ENCODE measurements at places on chromosomes 1 and 21.

GRCh38 chr21:28485301-28486022 lies 507.2 kb downstream of the LTN1 start:
- no peak for DNase-seq

DNA sequence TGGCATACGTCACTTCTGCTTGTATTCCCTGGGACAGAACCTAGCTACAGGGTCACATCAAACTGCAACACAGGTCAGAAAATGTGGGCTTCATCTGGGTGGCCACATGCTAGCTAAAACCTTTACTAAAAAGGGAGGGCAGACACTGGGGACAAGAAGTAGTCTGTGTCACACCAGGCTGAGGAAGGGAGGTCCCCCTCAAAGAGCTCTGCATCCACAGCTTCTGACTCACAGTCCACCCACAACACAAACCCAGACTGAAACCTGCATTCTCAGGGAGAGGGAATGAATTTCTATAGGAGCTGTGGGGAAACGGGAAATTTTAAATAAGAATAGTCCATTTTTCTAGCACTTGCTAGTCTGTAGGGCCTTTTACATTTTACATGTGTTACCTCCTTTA lies 16.2 kb downstream of the OLIG2 start:
- no peak for DNase-seq

DNA sequence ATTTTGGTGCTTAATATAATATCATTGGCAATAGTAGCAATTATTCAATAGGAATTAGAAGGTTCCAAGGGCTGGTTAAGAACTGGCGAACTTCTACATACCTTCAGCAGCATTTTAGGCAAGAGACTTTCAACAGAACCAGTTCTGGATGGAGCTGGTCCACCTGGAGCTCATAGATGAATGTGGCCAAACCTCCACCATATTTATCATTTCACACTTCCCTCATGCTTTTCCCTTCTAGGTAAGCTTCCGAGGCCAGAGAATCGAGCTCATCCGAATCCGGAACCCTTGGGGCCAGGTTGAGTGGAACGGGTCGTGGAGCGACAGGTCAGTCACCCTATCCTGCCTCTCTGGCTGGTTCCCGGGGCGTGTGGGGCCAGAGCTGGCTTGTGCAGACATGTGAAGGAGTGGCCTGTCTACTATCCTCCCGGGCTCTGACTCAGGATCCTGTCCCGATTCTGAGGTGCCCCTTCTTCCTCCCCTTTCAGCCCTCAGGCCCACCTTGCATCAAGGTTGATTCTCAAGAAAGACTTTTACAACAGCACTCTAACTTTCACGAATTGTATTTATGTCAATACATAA lies 24.7 kb downstream of the CAPN9 start:
- DNase-seq, result no peak

- DNase-seq, result no peak
These were observed 5.8 kb downstream of the LAMC2 start for GRCh38 chr1:183191833-183192232.

DNA sequence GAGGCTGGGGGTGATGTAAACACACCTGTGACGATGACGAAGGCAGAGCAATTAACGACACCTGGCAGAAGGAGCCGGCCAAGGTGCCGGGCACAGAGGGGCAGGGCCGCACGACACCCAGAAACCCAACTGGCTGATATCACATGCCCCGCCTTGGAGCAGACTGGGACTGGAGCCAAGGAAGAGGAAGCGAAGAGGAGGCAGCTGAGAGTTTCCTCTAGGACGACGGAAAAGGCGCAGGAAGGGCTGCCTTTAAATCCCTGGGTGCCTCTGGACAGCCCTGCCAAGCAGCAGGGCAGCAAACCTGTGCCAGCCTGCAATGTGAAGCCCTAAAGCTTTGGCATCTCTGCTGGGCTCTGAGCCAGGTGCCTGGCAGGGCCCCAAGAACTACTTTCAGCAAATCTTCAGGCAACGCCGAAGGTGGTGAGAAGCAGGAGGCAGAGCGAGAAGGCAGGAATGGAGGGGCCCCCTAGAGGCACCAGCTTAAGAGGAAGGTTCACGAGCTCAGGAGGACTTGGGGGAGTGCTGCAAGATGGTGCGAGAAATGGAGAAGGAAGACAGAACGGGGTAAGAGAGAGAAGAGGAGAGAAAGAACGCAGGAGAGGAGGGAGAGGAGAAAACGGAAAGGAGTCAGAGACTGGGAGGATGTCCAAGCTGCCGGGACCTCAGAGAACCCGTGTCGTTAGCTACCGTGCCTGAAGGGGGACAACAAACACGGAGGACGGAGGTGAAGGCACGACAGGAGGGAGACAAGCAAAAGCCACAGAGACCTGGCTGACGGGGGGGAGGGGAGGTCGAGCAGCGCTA lies 25.3 kb upstream of the PEF1 start:
- peak; percentile 75 for DNase-seq

DNA sequence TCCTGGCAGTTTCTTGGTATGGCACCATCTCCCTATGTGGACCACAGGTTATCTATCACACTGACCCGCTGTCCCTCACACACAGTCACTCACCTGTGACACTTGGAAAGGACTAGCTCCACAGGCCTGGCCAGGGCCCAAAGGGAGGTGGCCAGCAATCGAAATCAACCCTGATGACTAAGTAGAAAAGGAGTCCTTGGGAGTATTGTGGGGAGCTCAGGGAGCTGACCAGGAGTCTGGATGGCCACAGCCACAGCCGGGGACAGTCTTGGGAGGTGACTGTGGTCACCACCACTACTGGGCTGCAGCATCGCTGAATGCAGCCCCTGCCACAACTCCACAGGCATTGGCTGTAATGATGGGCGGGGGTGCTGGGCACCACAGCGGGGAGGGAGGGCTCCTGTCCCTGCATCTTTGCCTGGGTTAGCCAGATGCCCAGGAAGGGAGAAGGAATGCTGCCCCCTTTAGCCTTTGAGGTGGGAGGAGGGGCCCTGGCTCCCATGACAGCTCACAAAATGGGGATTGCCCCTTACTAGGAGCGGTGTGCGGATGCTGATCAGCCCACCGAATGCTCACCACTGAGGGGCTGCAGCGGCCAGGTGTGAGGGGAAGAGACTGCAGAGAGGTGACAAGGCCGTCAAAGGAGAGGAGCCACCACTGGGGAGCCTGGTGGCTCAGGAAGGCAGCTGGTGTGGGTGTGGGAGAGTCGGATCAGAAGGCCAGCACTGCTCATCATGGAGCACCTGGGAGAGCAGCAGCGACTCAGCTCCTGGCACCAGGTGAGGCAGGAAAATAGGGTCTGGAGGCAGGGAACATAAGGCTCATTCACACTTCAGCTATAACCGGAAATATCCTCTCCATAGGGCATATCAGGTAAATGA lies 61.3 kb downstream of the H3-3A start:
- DNase-seq, result no peak

DNA sequence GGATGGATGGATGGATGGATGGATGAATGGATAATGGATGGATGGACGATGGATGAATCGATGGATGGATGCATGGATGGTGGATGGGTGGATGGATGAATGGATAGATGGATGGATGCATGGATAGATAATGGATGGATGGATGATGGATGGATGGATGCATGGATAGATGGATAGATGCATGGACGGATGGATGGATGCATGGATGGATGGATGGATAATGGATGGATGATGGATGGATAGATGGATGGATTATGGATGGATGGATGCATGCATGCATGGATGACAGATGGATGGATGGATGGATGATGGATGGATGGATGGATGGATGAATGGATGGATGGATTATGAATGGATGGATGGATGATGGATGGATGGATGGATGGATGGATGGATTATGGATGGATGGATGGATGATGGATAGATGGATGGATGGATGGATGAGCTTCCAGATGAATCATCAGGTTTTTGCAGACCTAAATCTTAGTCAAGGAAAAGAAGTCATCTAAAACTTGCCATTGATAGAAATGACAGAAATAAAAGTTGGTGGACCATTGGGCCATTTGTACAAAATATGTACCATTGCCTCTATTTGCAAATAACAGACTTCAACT lies 175.4 kb upstream of the KLHDC7A start:
- no peak for DNase-seq

- no peak for DNase-seq
These were observed 274.1 kb upstream of the CHRM3 start for GRCh38 chr1:239112101-239112935.

- DNase-seq, result peak; percentile 6
These were observed 92.3 kb downstream of the ROR1 start for GRCh38 chr1:63866084-63866483.

GRCh38 chr1:109649491-109649914 lies 6.4 kb upstream of the GSTM4 start:
- DNase-seq, result peak; percentile 58

- no peak for DNase-seq
These were observed 155.4 kb downstream of the ZNF648 start for GRCh38 chr1:181905944-181906597.

DNA sequence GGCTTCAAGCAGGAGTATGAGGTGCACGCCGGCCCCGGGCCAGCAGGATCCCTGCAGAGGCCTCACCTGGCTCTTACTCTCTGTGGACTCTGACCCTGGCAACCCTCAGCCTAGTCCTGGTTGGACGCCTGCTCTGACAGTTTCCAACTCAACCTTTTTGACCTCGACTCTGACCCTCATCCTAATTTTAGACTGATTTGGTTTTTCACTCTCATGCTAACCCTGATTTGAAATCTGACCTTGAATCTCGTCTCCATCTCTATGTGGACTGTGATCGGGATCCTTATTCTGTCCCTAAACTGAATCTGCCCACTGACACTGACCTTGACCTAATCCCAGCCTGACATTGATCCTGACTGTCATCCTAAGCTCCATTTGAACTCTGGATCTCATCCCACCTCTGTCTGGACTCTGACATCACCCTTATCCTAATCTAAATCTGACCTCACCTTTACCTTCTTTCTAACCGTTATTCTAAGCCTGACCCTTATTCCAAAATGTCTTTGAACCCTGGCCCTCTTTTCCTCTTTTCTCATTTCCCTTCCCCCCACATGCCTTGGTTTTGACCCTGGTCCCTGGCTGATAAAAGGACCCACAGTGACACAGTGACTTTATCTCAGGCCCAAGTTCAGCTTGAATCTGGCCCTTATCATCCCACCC lies 67.8 kb downstream of the PTPRU start:
- DNase-seq, result no peak

GRCh38 chr1:97906567-97907241 lies 14.1 kb downstream of the DPYD start:
- DNase-seq, result peak; percentile 46

DNA sequence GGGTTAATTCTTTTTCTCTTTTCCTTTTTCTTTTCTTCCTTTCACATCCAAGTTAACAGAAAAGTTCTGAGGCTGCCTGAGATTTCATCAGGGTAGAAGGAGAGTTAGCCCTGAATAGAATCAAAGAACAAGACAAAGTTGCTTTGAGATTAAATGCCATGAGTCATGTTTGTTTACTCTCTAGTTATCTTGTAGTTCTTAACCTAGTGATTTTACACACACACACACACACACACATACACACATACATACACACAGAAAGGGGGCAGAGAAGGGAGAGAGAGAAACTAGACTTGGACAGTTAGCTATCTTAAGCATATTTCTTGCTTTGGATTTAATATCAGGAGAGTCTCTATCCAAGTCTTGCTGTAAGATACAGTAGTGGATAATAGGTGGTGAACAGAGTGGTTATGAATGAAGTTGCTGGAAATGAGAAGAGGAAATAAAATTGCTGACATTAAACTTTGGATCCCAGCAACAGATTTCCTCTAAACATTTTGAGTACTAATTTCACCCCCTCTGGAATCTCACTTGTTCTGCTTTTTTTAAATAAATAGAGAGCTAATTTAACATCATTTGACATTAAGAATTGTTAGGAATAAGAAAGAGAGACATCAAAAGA lies 19.9 kb downstream of the PLA2G4A start:
- peak; percentile 64 for DNase-seq

DNA sequence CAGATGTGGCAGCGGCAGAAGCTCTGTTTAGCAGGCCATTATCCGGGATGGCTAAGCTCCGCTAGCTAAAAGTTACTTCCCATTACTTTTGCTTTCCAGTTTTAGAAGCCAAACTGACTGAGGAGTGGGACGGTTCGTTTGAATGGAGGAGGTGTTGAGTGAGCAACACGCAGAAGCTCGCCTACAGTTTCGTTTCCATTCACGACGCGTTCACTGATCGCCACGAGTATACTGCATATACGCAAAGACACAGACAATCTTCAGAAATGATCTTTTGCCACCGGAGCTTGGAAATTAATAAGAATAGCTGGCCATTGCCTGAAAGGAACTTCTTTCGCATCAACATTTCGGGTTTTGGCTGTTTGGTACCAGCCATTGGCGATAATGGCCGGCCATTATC lies 14.6 kb downstream of the SON start:
- DNase-seq, result no peak

DNA sequence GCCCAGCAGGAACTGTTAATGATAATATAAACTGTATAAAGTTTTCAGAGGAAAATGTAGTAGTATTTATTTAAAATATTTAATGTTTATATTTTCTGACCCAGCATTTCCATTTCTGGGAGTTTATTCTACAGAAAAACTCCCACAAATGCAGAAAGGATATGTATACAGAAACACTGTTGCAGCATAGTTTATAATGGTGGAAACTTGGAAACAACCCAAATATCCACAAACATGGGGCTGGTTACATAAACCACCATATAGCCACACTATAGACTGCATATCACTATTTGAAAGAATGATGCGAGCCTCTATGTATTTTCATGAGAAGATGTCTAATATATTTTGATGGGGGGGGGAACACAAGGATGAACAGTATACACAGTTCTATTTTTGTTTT lies 31.5 kb upstream of the KCNN3 start:
- DNase-seq, result no peak

- peak; percentile 23 for DNase-seq
These were observed 355.8 kb upstream of the LYPLAL1 start for GRCh38 chr1:218817691-218818465.

GRCh38 chr1:107394301-107394700 lies 253.5 kb downstream of the NTNG1 start:
- peak; percentile 61 for DNase-seq

GRCh38 chr1:59761443-59761842 lies 53.3 kb upstream of the HOOK1 start:
- no peak for DNase-seq

All from pons (tissue), 1 donor.